ENCODE measurements at places on chromosomes 3 and 15.

DNA sequence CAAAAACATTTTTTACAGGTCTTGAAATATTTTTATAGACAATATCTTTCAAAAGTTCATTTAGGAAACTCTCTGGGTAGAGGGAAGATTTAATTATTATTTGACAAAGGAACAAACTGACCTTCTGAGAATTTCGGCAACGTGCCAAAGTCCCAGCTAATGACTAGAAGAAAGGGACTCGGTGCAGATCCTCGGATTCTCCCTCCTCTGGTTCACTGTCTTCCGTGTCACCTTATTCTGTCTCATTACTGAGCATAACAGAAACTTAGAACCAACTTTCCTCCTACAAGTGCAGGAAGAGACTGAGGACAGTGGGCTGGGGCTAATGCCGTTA lies 339.1 kb downstream of the MECOM start:
- no peak for DNase-seq

- no peak for DNase-seq
Measured at GRCh38 chr3:124492824-124493223, 237.4 kb upstream of the UMPS start.

GRCh38 chr15:74185710-74186348 lies 12.3 kb downstream of the ISLR start:
- DNase-seq = no peak

DNA sequence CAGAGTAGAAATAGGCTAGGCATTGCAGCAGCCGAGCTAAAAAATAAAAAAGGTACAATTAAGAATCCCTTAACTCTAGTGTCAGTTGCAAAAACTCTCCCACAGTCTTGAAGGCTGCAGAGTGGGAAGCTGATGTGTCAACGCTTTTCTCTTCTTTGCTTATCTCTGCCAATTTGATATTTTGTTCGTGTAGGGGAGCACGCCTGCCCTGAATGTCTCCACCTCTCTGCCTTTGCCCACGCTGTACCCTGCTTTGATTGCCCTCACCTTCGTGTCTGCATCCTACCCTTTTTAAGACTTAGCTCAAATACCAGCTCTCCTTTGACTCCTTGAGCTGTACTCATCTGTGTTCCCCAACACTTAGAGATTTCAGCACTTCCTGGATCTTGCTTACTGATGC lies 155.4 kb upstream of the CADPS start:
- DNase-seq = no peak

GRCh38 chr3:69113536-69113935 lies 8.9 kb downstream of the LMOD3 start:
- DNase-seq = no peak

DNA sequence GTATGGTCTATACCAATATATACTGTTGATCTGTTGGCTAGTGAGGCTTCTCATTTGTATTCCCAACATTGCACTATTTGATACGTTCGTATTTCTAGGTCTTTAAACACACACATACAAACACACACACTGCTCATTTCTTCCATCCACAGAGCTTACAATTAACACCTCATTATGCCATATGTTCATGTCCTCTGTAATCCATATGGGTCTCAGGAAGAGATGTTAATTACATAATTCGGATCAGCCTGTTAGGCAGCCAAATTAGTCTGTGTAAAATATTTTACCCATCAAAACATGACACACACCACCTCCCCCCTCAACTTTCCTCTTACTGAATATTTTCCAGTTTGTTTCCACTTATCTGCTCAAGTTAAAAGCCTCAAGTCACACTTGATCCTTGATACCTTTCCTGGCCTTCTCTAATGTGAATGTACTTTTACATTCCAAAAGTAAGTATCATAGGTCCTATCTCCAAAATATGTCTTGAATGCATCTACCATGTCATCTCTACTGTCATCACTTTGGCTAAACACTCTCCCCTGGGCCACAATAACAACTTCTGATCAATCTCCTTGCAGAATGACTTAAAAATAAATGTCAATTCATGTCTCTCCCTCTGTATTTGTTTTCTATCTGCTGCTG lies 28.2 kb downstream of the EOGT start:
- DNase-seq = no peak

DNA sequence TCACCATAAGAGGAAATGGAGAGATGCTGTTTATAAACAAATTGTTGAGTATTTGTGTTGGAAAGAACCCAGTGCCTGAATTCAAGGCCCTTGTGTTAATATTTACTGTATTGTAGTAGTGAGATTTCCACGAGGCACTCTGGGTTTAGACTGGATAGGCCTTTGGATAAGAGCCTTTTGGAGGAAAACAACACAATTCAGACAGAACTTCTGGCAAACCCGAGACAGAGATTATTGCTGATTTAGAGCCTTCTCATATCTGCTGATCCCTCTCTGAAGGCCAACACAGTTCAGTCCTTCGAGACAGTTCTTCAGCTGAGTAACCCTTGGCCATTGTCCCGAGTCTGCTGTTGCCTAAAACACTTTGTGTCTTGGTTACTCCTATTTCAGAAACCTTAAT lies 55.7 kb downstream of the LMCD1 start:
- no peak for DNase-seq

DNA sequence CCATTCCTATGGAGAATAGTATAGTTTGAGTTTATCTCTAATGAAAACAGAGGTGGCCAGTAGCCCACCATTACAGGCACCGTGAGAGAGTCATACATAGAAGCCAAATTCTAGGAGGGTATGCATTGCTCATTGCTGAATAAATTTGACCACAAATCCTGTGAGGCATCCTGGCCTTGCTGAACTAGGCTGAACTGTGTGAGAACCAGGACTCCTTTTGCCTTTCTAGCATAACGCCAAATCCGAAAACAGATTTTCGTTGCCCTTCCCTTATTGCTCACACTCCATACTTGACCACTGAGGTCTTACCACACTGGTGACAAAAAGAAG lies 50.4 kb downstream of the SLC2A2 start:
- no peak for DNase-seq

GRCh38 chr3:56373386-56373785 lies 94.9 kb downstream of the ERC2 start:
- DNase-seq = no peak

DNA sequence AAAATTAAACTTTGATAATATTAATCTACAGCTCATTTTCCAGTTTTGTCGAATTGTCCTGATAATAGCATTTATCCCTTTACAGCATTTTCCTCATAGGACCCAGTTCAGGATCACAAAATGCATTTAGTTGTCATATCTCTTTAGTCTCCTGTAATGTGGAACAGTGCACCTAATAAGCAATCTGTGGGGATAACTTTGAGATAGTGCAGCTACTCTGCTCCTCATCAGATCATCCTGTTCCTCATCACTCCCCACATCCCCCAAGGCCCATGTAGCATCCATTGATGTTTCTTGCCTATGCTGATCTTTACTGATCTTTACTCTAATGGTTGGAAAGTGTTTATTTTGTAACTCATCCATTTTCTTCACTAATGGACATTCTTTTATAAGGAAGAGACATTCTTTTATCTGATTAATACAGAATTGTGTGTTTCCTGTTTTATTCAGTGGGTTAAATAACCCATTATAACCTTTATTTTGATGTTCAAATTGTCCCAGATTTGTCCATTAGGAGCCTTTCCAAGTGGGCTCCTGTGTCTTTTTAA lies 7.5 kb downstream of the RNF111 start:
- no peak for DNase-seq

GRCh38 chr3:12278566-12278965 lies 10.3 kb upstream of the PPARG start:
- no peak for DNase-seq

GRCh38 chr15:63478243-63478642 lies 26.1 kb upstream of the USP3 start:
- no peak for DNase-seq

DNA sequence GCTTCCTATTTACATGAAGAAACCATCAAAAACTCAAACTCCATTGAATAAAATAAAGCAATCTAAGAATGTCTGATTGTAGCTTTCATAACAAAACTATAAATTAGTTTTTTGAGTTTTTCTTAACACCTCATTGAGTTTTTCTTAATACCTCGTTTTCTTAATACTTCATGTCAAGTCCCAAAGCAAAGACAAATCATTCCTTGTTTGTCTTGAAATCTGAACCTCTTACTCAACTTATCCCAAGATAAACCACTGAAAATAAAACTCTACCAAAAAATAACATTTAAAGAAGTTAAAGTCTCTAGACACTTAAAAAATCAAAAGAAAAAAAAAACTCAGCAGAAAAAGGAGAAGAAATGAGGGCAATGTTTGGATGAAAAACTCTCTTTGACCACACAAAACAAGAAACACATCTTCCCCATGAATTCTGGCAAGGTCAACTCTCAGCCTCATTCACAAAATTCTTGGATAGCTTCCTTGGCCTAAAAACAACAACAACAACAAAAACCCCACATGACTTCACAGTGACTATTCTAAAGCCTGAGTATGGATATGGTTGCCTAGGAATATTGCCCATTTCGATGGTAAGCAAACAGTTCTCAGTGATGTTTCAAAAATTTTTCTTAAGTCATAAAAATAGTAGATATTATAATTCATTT lies 38.2 kb downstream of the TMCC1 start:
- no peak for DNase-seq

DNA sequence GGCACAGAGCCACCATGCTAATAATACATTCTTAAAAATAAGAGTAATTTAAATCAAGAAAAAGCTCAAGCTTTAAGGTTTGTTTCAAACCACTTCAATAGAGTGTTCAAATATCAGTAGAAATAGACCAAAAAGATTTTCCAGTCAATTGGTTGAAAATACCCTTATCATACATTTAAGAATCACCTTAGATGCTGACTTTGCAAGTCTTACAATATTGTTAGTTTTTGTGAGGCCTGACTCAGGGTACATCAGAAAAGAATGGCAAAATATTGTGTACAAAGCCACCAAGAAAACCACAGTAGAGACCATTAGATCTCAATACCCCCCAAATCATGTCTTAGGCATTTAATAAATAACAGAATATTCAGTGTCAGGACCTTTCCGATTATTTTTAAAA lies 19.8 kb upstream of the NRG4 start:
- DNase-seq = no peak

DNA sequence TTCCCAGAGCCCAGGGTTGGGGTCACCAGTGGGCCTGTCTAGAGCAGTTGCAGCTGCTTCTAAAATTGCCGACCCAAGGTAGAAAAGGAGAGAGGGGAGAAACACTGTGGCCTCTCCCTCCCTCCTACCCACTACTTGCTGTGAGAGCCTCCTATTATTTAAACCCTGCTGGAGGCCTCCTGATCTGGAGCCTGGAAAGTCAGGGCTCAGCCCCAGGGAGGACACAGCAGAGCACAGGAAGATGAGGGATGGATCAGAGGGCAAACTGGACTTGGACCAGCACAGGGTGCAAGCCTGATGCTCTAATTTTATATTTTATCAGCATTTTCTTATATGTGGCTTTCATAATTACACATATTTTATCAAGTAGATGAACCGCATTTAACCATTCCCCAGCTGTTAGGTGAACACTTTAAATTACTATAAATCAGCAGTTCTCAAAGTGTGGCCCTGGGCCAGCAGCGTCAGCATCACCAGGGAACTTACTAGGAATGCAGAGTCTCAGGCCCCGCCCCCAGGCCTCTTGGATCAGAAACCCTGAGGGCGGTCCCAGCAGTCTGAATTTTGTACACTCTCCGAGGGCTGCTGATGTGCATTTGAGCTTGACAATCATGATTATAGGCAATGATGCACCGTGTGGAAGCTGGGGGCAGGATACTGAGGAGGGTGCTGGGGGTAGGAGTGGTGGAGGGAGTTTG lies 26.7 kb downstream of the SMAD3 start:
- no peak for DNase-seq

GRCh38 chr15:86159468-86159867 lies 79.8 kb downstream of the AGBL1 start:
- DNase-seq = no peak

DNA sequence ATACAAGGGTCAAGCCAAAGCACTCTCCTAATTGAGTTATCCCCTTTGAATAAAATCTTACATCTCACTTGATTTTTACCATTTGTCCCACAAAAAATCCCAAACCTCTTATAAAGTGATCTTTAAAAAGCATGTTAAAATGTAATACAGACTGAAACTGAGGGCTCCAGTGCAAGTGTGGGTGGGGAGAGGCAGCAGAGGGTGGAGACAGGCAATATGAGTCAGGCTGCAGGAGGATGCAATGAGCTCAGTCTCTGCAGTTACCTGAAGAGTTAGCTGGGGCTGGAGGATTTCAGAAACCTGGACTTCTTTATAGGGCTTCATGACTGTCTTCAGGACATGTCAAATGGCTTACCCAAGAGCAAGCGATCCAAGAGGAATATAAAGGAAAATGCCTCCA lies 14.2 kb upstream of the COLQ start:
- DNase-seq = peak; percentile 15

- DNase-seq = no peak
Measured at GRCh38 chr15:66800584-66801235, 98.7 kb downstream of the SMAD6 start.

DNA sequence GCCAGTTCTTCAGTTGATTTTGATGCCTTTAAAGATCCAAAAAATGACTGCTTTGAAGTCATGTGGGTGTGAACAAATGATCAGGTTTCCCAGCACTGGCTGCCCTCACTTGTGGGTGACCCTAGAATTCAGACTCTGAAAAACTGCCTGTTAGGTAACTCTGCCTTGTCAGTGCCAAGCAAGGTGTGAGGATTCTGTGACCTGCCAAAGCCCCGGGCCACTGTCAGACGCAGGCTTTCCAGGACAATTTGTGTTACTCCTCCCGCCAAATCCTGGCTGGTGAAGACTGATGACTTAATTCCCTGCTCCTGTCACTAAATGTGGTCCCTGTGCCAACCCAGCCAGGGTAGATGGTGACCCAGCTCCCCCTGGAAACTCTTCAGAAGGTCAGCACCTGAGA lies 99.2 kb upstream of the PSMD6 start:
- no peak for DNase-seq

- no peak for DNase-seq
Measured at GRCh38 chr15:100880139-100880896, 687 bp downstream of the ALDH1A3 start.

- DNase-seq = no peak
Measured at GRCh38 chr3:38327335-38328009, 19.1 kb upstream of the XYLB start.

DNA sequence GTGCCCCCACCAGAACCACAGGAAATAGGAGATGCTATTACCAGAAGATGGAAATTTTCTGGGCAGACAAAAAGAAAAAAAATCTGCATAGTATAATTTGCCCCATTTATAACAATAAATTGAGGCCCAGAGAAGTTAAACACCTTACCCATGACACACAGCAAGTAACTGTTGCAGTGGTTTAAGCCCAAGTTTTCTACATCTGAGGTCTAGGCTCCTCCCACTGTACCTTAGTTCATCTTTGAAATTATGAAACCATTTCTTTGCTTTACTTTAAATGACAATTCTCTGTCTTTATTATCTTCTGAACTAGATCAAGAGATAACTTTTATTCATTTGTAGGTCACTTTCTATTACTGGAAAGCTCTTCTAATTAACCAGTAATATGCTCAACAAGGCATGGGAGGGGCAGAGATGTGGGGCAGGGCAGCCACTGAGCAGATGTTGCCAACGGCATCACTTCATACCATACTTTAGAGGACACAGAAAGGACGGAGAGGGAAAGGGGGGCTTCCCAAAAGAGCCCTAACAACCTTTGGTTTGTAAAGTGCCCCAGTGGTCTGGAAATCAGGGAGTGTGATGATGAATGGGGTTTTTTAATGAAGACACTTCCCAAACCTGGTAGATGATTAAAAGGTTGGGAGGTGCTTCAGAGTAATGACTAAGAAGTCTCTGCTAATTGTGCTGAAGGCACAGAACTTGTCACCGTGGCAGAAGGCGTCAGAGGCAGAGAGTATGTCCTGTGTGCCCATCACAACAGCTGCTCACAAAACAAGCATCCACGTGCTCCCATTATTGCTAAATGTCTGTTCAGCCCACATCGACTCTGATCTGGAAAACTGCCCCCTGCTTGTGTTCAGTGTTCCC lies 342.5 kb downstream of the SHQ1 start:
- no peak for DNase-seq

All from CD4-positive, alpha-beta T cell (primary cell).